KG1 (cell line): ENCODE measurements at places on chromosomes 2 and 18.

DNA sequence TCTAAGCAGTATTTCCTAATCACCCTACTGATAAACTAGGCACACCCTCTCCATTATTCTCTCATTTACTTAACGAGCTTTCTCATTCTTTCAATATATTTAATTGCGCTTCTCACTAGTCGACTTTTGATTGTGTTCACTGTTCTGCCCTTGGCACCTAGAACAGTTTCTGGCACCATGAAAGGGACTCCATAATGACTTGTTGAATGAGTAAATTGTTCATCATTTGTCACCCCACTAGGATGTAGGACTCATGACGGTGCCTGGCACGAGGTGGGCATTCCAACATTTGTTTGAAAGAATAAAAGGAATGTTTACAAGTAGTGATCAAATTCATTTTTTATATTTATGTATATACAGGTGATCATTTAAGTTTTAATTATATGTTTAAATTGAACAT is 123.7 kb downstream of the DIS3L2 start:
- DNase-seq, result no peak

DNA sequence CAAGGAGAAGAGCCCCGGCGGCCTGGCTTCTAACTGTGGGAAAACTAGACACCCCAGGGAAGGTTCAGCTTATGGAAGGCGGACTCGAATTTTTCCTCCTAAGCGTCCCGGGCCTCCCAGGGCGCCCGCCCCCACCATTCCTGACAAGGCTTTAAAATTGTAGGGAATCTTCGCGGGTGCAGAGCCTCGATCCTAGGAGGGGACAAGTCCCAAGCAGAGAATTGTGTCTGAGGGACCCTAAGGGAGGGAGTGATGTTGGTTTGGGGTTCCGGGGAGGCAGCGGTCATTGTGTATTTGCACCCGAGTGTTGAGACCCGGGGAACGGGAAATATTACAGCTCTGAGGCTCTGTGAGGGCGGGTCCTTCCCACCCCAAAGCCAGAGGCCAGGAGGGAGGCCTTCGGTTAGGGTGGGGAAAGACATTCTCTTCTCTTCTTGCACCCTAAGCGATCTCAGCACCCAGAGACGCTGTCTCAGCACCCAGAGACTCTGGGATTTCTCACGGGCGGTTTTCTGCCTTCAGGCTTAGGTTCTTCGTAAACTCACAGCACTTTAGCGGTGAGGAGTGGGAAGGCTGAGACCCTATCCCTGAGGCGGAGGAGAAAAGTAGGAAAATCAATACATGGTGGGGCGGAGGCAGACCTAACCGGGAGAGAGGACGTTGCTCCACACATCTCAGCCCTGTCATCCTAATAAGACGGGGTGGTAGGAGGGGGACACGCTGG is 7.6 kb downstream of the OSR1 start:
- DNase-seq, result no peak

- DNase-seq, result no peak
Measured at GRCh38 chr2:80053522-80054345, 250.8 kb downstream of the LRRTM1 start.

GRCh38 chr18:44708451-44709083 is 27.9 kb downstream of the SETBP1 start:
- DNase-seq, result no peak

GRCh38 chr2:56204556-56204955 is 20.8 kb downstream of the CCDC85A start:
- DNase-seq, result no peak

- no peak for DNase-seq
Measured at GRCh38 chr2:120261387-120262006, 8.8 kb downstream of the RALB start.

GRCh38 chr2:73085691-73086090 is 14.2 kb upstream of the SFXN5 start:
- peak; percentile 69 for DNase-seq

DNA sequence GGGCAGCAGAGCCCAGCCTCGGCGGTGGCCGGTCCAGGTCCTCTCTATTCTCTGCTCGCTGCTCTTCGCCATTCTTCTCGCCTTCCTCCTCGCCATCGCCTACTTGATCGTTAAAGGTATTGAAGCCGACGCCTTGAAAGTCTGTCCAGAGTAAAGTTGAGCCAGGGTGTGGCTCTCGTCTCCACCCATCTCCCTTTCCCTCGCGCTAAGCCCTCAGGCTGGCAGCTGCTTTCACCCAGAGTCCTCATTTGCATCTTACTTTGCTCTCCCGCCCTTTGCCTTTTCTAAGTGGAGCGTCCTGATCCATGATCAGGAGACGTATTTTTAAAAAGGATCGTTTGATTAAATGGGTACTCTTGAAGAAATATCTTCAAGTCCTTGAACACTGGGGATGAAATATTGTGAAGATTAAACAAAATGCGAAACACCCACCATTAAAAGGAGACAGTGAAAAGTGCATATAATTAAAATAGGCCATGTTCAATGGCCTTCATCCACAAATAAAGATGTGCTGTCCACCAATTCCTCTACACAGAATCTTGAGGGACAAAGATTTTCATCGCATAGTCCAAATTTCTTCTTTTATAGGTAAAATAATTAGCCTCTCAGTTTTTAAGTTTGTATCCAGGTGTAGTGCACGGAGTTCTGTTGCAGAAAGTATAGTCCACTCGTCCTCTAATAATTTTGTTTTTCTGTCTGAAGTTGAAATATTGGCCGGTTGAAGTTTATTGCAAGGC is 657 bp downstream of the ARL6IP6 start:
- no peak for DNase-seq

- no peak for DNase-seq
Measured at GRCh38 chr2:45173513-45173912, 164.3 kb upstream of the SIX2 start.

DNA sequence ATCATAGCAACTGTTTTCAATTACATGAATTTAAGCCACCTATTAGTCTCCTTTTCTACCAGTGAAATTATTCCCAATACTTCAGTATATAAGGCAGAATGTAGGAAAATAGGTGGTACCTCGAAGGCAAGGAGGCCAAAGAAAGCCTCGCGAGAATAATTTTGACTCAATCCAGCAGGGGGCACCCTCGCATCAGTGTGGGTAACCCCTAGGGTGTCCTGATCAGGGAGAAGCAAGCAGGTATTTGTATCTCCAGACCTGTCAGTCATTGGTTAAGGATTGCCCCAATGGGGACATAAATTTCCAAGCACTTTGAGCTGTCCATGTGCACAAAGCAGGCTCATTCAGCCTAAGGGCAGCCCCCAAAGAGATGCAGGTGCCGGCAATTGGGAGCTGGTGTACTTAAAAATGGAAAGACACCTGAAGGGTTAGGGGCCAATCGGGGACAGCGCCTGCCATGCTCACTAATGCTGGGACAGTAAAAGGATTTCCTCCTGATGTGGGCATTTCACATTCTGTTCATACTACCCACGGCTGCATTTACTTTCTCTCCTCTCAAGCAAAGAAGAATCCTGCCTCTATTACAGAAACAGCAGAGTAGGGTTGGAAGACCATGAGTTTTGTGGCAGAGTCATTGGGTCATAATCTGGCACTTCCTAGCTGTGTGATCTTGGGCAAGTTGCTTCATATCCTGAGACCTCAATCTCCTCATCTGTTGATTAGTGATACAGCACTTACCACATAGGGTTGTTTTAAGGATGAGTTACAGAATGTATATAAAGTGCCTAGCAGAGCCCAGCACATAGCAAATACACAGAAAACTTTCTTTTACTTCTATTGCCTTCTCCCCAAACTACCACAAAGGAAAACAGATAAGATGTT is 136.1 kb downstream of the ICOS start:
- DNase-seq, result peak; percentile 31

- DNase-seq, result no peak
Measured at GRCh38 chr2:238831177-238831576, 16.7 kb upstream of the TWIST2 start.

- no peak for DNase-seq
Measured at GRCh38 chr18:3051718-3052410, 38.9 kb upstream of the LPIN2 start.

DNA sequence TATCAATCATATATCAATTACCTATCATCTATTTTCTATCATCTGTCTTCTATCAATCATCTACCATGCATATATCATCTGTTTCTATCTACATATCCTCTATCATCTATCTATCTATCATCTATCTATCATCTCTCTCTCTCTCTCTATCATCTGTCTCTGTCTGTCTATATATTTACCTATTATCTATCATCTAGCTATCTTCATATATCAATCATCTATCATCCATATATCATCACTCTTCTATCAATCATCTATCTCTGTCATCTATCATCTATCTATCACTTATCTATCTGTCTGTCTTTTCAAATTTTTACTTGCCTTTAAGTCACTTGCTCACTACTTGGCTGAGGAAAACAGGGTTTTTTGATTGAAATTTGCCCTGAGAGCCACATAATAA is 592.3 kb downstream of the DCDC2C start:
- no peak for DNase-seq

- peak; percentile 26 for DNase-seq
Measured at GRCh38 chr18:77068321-77069312, 64.0 kb downstream of the MBP start.
